ENCODE measurements at places on chromosomes 3 and 15. TPM values are rescaled to one million over a fixed set of nuclear protein-coding genes. Genes with fewer than 3 reads are reported as not detected.

Gene ACVR2B
- 9.9 TPM for total RNA-seq

Gene AP2M1
- total RNA-seq = 240 TPM

Gene LDHAL6B
- not detected for total RNA-seq

Gene CKMT1A
- total RNA-seq = 1.1 TPM

- DNase-seq = no peak
These were observed 52.4 kb downstream of the SPSB4 start for GRCh38 chr3:141103503-141103902.

DNA sequence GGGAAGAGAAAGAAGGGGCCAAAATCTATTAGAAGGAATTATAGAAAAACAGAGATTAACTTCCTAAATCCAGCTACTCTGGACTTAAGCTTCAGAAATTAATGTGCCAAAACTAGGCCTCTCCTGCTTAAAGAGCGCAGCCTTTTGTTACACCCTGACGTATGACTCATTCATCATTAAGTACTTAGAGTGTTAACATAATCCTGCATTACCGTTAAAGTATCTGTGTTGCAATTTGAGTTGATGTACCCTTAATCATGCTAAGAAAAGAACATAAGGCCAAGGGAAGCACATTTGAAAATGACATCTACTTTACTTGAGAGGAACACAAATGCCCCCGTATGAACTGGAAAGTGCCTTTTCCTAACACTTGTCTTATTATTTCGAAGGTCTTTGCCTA, 7.9 kb downstream of the HTR3D start:
- no peak for DNase-seq

- no peak for DNase-seq
These were observed 382.9 kb upstream of the MCTP2 start for GRCh38 chr15:93848490-93848889.

- DNase-seq = no peak
These were observed 728 bp downstream of the CRTC3 start for GRCh38 chr15:90530250-90531051.

GRCh38 chr3:124333931-124334640, 342.2 kb upstream of the ROPN1 start:
- DNase-seq = no peak

DNA sequence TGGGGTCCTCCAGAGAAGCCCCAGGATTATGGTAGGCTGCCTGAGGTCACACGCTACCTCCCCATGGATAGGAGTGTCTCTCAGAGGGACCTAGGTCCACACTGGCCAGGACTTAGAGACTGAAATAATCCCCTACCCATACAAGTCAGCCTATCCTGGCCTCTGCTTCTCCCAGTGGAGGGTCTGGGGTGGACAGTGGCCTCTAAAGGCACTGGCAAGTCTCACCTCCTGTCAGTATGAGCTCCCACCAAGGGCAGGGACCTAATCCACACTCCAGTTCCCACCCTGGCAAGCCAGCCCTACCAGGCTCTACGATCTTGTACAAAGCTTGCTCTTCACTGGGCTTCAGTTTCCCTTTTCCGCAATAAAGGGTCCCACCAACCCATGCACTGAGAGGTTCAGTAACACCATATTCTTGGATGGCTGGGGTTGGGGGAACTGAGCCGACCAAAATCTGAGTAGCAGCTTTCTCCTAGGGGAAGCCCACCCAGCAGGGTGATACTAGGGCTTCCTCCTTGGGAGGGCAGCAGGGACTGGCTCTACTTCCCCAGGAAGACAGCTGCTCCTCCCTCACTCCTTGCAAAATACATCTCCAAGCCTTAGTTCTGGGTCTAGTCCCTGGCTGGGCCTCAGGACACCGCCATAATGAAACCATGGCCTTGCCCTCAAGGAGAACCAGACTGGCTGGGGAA, 2.4 kb downstream of the CISH start:
- no peak for DNase-seq

GRCh38 chr3:74273091-74273490, 341.4 kb downstream of the CNTN3 start:
- DNase-seq = no peak

DNA sequence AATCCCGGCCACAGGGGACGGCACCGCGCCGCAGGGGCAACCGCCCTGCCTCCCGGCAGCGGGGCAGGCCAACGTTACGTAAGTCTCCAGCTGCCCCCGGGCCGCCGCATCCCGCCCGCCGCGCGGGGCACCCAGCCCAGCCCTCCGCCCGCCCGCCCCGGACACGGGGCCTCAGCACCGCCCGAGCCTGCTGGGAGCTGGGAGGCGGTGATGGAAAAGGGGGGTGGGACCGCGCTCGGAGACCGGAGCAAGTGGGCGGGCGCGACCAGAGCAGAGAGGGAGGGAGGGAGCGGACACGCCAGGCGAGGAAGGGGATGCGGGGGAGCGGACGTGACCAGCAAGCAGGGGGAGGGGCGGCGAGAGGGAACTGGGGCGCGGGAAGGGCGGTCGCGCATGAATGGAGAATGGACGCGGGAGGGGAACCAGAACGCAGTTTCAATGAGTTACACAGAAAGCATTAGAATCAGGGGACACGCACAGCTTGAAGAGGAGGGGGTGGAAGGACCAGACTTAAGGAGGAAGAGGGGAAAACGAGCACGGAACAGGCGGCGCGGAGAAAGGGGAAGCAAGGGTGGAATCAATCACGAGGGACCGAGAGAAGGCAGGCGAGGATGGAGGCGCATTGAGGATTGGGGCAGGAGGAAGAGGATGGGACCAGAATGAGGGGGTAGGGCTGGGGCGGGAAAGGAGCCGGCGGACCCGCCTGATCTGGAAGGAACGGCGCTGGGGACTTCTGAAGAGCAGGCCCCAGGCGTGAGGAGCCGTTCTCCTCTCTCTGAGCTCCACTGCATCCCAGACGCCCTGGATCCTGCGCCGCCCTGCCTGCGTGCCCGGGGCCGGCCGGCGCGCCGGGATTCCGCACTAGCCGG, 559 bp downstream of the PKM start:
- peak; percentile 89 for DNase-seq

DNA sequence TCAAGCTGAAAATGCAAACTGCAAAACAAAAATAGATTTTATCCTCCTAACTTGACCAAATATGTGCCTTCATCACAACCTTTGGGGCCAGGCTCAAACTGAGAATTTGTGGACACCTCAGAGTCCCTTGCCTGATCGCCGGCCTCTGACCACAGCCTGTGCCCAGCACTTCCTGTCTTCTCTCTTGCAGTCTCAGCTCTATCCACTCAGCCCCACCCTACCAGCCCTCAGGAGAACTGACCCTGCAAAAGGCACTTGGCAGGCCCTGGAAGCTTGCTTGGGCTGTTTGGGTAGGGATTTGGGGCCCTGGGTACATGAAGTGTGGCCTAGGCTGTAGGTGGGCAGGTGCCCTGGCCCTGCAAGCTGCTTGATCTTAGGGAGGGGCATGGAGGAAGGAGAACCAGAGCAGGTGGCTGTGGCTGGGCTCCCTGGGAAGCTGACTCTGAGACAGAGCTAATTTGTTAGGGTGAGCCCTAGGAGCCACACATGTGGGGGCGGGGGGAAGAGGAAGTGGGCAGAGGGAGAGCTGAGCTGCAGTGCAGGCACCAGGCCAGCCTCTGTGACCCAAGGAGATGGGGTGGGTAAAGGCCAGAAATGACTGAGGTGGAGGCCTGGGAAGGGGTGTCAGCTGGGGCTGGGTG, 8.6 kb downstream of the CLEC3B start:
- no peak for DNase-seq

DNA sequence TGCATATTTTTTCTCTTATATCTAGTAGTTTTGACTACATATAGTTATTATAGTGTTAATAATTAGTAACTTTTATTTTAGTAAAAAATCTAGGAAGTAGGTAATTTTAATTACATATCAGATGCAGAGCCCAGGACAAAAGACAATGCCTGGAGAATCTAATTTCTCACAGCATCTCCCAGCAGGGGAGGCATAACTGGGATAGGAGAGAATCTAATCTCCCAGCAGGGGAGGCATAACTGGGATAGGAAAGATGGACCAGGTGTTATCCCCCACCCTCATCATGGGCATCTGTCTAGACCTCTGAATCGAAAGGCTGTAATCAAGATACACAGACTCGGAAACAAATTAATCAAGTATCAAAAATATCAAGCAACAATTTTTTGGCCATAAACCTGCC, 58.2 kb downstream of the OSTN start:
- no peak for DNase-seq

GRCh38 chr15:96413657-96414056, 83.2 kb downstream of the NR2F2 start:
- DNase-seq = no peak
